Cerebellar nuclear complex (tissue), 1 donor: ENCODE measurements at places on chromosomes 12 and 14.

GRCh38 chr14:91243074-91243471 lies 1.4 kb downstream of the GPR68 start:
- DNase-seq = no peak

DNA sequence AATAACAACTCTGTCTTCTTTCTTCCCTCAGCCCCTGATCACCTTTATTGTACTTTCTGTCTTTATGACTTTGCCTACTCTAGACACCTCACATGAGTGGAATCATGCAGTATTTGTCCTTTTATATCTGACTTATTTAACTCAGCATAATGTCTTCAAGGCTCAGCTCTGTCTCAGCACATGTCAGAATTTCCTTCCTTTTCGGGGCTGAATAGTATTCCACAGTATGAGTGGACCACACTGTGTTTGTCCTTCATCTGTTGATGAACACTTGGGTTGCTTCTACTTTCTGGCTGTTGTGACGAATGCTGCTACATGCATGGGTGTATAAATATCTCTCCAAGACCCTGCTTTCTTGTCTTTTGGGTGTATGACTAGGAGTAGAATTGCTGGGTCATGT lies 117.6 kb downstream of the KIF26A start:
- no peak for DNase-seq

DNA sequence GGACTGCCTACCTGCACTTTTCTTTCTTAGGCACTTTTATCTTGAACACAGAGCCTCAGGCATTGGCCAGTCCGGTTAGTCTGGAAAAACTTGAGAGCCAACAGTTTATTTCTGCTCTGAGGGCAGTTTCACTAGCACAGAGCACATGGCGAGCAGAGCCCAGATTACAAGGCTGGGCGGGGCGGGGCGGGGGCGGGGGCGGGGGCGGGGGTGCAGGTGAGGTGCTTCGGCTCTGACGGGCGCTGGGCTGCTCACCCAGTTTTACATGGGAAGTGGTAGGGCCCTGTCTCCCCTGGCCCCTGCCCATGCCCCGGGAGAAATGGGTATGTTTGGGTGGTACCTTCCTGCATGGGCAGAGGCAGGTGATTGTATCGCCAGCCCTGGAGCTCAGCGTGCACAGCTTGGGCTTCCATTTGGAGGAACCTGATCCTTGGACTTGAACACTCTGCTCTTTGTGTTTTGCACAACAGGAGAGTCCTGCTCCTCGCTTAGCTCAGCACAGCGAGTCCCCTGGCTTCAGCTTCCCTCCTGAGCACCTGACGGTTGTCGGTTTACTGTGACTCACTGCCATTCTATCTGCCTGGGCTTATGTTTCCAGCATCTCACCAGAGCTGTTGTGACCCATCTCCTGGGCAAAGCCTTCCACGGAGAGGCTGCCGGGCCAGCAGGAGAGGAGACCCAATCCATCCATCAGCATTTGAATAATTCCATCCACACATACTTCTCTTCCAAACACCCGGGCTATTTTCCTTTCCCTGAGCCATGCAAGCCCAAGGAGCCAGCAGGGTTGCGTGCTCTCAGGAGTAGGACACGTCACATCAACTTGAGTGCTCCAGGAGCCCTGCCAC lies 108.5 kb downstream of the ARF6 start:
- peak; percentile 42 for DNase-seq

DNA sequence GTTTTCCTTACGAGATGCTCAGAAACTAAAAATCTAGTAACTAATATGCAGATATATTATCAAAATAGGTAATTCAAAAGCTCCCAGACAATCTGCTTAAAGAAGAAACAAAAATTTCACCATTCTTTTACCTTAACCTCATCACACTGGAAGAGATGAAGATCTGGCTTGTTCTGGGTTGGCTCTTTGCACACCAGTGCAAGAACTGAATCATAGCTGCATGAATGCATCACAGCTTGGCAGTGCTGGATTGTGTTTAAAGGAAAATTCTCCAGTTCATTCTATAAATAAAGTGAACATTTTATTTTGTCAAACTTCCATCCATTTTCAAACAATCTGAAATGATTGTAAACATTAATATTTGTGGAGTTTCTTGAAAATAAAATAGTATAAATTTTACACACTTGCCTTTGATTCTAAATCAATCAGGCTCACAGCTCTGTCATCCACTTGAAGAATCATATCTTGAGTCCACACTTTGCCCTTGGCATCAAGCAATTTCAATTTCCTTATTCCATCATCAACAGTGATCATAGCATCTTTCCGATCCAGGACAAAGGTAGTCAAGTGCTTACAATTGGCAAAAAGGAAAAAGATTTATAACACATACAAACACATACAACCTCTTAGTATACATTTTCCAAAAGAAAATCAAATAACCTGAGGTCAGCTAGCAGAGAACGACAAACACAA lies 119.8 kb downstream of the EPS8 start:
- no peak for DNase-seq

- DNase-seq = no peak
These were observed 8.0 kb upstream of the EVL start for GRCh38 chr14:100056964-100057795.

- DNase-seq = peak; percentile 76
These were observed 7.9 kb downstream of the C1S start for GRCh38 chr12:7068240-7068993.
